GM12891 (cell line): ENCODE measurements at places on chromosomes 5 and 9.

DNA sequence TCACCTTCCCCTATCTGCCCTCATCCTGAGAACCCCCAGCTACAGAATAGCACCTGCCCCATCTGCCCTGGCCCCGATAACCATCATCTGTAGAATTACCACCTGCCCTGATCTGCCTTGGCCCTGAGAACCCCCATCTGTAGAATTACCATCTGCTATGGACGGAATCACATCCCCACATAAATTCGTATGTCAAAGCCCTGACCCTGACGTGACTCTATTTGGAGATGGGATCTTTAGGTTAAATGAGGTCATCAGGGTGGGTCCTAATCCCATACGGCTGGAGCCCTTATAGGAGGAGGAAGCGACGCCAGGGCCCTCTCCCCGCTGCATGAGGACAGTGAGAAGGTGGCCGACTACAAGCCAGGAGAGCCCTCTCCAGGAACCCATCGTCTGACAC is 32.6 kb downstream of the SARDH start:
- no peak for DNase-seq

DNA sequence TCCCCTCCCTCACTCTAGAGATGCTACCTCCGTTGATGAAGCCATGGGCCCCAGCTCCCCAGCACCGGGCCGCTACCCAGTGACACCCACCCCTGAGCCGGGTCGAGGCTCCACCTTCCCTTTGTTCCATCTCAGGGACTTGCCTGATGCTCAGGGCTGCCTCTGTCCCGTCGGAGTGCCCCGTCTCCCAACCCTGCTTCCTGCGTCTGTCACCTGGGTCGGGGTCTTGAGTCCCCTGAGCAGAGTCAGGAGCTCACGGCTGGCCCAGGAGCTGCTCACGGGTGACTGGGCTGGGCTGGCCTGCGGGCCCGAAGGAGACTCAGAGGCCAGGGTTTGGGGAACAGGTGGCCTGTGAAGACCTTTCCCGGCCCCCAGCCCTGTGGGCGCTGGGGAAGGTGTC is 85.3 kb downstream of the KCNT1 start:
- no peak for DNase-seq

- DNase-seq: no peak
Measured at GRCh38 chr5:61167382-61167781, 5.1 kb upstream of the SMIM15 start.

DNA sequence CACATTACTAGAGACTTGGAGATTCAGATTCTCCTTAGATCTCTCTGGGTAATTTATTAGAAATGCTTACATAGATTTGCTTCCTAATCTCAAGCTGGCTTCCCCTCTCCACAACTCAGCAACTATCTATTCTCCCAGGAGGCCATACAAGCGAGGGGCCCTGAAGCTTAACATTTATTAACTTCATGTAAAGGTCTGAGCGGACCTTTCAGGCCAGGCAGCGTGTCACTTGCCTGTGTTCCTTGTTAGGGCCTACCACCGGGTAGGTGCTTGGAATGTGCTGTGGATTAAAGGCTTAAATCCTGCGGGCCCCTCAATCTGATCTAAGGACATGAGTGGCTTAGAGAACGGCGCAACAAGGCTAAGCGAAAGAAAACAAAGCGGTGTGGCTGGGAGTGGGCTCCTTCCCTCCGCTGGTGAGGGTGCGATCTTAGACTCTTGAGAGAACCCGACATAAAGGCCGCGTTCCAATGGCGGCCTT is 712 bp upstream of the HSPA4 start:
- no peak for DNase-seq

GRCh38 chr5:111743988-111744387 is 13.0 kb downstream of the NREP start:
- DNase-seq: no peak
